ENCODE measurements at places on chromosomes 6 and 20.

- DNase-seq, result no peak
Measured at GRCh38 chr20:63094767-63095499, 88.2 kb upstream of the BHLHE23 start.

DNA sequence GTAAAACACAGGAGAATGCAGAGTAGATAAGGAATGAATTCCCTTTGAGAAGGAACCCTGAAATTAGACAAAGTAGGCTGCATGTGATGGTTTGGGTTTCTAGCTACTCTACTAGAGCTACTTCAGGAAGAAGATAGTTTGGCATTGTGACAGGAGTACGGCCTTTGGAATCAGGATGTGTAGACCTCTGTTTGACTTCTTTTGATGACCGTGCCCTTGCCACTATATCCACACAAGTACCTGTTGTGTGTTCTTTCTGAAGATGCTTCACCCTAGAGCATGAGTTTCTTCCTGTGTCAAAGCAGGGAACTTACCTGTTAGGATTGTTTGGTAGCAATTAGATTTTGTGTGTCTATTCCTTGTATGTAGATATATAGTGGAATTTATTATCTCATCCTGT is 41.7 kb downstream of the CD2AP start:
- no peak for DNase-seq

DNA sequence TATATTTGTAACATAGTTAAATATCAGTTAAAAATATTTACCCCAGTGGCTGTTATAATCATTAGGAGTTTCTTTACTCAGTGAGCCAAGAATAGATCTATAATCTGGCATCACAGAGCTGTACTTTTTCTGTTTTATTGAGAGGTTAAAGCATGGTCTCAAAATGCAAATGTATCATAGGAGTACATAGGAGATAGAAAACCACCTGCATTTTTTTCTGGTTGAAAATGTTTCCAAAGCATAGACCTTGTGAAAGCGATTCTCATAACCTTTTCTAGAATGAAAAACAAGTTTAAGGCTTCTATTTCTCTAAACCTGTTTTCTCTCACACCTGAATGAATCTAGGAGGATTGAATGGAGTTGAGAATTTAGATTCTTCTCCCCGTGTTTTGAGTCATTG is 14.4 kb downstream of the KCNQ5 start:
- DNase-seq, result no peak

GRCh38 chr6:72035966-72036365 is 149.6 kb downstream of the RIMS1 start:
- no peak for DNase-seq

DNA sequence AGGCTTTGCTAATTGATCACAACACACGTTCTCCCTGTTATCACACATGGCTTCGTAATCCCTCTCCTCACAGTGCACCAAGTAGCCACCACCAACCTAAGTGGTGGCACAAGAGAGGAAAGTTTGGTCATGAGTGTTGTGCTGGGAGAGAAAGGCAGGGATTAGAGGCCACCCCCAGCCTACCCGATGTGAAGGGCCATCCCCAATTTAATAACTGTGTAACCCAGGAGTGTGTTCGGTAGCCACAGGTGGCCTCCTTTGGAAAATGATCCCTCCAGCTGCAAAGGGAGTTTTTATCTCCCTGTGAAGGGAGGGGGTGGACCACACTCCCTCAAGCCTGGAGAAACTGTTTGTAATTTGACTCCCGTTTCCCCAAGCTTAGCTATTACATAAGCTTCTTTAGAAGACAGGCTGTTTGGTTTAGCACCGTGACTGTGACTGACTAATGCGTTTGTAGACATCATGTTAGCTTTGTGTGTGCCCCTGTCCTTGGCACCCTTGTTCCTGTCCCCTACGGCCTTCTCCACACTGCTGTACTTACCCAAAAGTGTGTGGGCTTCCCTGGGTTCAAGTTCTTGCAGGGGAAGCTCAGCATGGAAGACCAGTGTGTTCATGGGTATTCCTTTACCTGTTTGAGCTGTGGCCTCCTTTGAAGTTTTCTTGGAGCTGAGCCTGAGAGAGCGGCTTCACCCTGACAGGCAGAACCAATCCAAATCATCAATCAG is 20.6 kb downstream of the PPP1R16B start:
- DNase-seq, result no peak

- DNase-seq, result no peak
Measured at GRCh38 chr20:37796121-37796520, 102.3 kb downstream of the CTNNBL1 start.

Data from inflammatory macrophage (primary cell).